Lung microvascular endothelial cell (primary cell): ENCODE measurements at places on chromosomes 6 and 20. TPM values are rescaled to one million over a fixed set of nuclear protein-coding genes. Genes with fewer than 3 reads are reported as not detected.

The FAM184A gene
- under 0.01 and 0.40 TPM in 2 replicates for total RNA-seq

The SLPI gene
- 0.79 TPM in 1 of 2 replicates, not detected in the other for total RNA-seq

The FAM217A gene
- not detected in 2 replicates for total RNA-seq

The CRISP3 gene
- total RNA-seq = not detected in 2 replicates

The NR2E1 gene
- total RNA-seq = not detected in 2 replicates

The C4A gene
- total RNA-seq = 0.44 and 1.8 TPM in 2 replicates

The PARD6B gene
- total RNA-seq = 0.20 and 0.22 TPM in 2 replicates

The TCF21 gene
- not detected in 2 replicates for total RNA-seq

The ARMH2 gene
- not detected in 2 replicates for total RNA-seq

The PI3 gene
- total RNA-seq = not detected in 2 replicates

The PRDM1 gene
- total RNA-seq = 0.40 and 1.3 TPM in 2 replicates

The BMP6 gene
- total RNA-seq = 90.2 and 246 TPM in 2 replicates

The GID8 gene
- total RNA-seq = 30.7 and 33.7 TPM in 2 replicates

The KIF6 gene
- total RNA-seq = under 0.01 and 0.40 TPM in 2 replicates

DNA sequence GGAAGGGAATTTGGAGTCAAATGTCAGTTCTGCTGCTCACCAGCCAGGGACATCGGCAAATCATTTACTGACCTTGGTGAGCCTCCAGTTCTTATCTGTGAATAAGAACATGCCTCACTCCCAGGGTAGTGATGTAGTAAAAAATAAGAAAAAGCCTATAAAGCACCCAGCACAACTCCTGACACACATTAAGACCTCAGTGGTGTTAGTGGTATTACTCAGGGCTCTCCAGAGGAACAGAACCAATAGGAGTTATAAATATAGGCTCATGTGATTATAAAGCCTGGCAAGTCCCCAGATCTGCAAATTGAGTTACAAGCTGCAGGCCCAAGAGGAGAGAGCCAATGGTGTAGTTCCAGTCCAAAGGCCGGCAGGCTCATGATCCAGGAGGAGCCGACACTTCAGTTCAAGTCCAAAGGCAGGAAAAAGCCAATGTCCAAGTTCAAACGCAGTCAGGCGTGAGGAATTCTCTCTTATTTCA lies 71.3 kb upstream of the EYA2 start:
- DNase-seq = no peak

GRCh38 chr6:24796616-24797290 lies 2.0 kb downstream of the ARMH2 start:
- DNase-seq = no peak

GRCh38 chr6:97110149-97110548 lies 172.9 kb downstream of the MMS22L start:
- DNase-seq = no peak

DNA sequence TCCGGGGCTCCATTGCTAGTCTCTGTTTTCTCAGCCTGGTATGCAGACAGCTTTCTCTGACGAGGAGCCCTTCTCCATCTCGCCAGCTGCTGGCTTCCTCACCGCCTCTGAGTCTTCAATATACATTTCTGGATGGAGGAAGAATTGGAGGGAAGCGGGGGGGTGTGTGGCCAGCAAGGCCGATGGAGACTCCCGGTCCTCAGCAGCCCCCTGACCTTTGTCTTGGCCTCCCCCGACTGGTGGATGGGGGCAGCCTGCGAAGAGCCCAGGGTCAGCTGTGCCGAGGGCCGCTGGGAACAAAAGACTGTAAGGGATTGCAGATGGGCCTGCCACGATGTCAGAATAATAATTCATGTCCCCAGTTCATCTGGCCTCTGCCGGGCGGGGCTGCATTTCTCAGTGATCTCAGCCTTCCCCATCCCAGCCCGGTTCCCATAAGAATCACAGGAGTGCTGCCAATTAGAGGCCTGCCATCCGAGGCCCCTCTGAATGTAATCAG lies 54.3 kb upstream of the STX16 start:
- no peak for DNase-seq

DNA sequence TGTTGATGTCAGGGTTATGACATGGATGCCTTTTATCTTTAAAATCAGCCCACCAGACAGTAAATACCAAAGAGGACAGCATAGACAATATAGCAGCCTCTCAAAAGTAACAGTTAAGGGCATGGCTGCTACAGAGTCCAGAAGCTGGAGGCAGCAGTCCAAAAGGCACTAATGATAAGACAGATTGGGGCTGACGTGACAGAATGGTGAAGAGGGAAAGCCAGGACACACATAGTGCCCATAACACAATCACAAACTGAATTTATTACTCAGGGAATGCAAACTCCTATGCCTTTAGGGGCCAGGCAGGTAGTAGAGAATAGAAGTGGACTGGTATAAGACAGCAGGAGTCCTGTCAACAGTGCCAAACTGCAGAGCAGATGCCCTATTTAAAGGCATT lies 40.7 kb downstream of the TP53INP2 start:
- no peak for DNase-seq

- no peak for DNase-seq
These were observed 178.9 kb downstream of the FUT9 start for GRCh38 chr6:96194675-96195074.

- DNase-seq = no peak
These were observed 31.6 kb upstream of the LAMA4 start for GRCh38 chr6:112286010-112286409.

DNA sequence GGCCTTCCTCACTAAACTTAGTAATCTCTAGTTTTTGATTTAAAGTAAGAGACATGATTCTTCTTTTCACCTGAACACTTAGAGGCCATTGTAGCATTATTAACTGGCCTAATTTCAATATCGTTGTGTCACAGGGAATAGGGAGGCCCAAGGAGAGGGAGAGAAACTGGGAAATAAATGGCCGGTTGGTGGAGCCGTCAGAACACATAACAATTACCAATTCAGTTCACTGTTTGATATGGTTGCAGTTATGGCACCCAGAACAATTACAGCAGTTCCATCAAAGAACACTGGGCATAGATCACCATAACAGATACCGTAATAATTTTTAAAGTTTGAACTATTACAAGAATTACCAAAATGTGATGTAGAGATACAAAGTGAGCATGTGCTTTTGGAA lies 9.1 kb upstream of the GLYATL3 start:
- DNase-seq = no peak

DNA sequence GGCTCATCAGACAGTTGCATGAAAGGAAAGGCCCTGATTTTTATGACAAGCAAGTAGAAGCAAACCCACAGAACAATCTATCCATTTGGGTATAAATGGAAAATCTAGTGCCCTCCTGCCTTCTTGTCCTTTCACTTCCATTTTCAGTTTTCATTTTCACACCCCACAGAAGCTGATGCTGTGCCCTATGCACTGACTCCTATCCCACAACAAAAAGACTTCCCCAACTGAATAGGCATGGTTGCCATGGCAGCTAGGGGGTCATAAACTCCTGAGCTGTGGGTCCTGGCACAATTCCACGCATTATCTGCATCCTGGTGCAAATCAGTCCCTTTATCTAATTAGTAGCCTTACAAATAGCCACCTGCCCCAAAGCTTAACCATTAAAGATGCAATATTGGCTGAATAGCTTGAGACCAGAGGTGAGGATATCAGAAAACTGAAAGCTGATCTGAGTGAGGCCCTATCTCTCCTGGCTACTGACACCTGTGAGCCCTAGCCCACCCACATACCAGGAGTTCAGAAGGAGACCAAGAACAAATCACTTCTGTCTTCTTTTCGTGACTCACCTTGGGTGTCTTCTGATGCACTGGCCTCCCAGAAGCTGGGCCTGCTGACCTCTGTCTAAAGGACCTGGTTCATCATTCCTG lies 34.9 kb upstream of the HEY2 start:
- DNase-seq = no peak

GRCh38 chr6:9485992-9486391 lies 928.9 kb downstream of the TFAP2A start:
- no peak for DNase-seq

GRCh38 chr6:15413466-15414234 lies 167.8 kb downstream of the JARID2 start:
- DNase-seq = no peak

DNA sequence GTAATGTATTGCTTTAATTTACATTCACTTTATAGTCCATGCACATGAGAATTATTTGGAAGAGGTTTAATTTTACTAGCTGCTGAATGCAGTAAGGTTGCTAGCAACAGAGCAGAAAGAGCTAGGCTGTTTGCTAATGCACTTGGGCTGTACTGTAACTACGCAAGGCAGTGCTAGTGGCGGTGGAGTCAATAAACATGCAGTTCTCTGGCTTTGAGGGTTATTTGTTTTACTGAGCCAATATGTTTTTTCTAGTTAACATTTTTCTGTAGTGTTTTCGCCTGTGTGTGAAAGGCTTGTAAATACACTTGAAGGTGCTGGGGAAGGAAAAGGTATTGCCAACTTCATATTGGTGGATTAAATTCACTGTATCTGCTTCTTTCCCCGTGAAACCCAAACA lies 112.8 kb downstream of the BTBD3 start:
- DNase-seq = no peak

DNA sequence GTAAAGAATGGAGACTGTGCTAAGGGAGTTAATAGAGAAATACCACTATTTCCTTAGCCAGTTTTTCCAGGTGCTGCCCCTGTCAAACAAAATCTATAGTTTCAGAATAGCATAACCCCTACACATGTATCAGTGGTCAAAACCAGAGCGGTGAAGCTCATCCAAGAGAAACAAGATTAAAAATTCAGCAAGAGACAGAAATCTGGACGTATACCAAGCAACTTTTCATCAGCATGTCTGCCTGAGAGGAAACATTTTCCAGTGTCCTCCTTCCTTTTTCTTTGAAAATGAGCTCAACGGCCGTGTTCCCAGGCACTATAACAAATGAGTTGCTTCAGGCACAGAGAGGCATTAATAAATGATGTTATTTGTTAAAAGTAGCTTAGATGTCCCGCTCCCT lies 416.5 kb downstream of the BCKDHB start:
- DNase-seq = peak; percentile 94

DNA sequence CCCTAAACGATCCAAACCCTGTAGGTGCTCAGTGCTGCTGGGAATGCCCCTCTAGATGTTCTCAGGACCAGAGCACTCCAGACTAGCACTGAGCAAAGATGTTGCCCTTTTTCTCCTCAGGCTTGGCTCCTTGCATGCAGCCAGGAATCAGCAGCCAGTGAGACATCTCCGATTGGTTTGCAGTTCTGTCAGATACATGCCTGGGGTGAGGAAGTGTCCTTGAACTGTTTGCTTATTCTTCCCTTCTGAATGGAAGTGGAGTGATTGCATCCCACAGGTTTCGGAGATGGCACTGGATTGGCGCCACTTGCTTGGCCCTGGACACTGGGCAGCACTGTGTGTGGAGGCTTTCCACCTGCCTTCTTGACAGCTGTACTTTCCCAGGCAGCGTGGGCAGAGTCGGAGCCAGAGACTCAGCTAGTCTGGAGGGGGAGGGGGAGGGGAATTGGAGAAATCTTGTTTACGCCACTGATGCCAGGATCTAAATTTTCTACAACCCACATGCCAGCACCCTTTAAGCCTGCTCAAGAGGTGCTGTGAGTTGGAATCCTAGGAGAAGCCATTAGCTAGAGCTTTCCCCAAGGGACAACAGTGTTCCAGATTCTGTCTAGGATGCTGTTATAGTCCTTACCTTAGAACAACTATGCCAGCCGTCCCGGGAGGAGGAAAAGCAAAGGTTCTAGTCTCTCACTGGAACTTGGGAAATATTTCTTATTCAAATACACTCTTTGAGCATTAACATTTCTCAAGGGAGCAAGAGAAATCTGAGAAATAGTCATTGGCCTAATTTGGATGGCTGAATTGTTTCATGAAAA lies 49.2 kb upstream of the SASH1 start:
- DNase-seq = no peak

DNA sequence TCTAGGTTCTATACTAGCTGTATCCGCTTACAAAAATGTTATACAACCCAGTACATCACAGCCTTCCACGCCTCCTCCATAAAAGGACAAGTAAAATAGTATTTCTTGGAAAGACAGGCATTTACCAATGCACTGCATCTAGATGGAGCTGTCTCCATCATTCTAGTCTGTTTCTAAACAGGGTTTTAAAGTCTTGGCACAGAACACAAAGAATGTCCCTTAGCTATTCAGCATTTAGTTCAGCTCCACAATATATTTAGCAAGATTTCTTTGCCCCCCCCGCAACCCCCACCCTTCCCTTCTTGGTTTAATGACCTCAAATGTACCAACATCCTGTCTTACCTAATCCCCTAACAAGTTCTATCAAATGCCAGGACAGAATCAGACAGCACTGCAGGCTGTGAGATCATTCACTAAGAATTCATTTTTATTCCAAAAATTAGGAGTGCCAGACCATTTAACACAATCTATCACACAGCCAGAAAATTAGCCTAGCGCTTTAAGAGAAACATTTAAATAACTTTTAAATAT lies 198.6 kb downstream of the BACH2 start:
- DNase-seq = peak; percentile 30

DNA sequence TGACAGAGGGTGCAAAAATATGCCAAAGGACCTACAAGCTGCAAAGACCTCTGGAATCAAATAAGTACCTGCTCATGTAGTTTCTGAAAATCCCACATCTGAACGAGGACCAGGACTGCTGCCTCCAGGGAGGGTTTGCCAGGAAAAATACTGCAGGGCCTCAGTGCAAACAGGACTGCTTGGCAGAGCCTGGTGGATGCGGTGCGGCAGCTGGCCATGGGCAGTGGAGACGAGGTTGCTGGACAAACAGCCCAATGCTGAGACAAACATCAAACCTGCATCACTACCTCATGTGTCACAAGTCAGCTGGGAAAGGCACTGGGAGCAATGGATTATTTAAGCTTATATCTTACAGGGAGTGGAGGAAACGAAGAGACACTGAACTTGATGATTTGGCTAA lies 238.8 kb downstream of the PAX1 start:
- DNase-seq = no peak

DNA sequence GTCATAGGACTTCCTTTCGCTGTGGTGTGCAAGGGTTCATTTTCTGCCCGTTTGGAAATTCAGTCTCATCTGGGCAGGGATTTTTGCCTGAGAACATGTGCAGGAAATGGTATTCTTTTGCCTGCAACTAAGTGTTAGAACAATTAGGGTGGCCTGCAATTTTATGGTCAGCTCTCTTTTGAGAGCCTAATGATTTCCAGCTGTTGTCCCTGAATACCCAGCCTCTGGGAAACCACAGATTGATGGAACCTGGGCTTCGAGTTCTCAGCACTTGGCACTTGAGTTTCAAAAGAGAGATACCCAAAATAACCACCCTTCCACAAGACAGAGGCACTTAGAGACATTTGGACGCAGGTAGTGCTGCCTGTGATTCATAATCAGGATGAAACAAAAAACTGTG lies 217.2 kb upstream of the FOXA2 start:
- no peak for DNase-seq
